ENCODE measurements at places on chromosomes 1 and 21.

- no peak for DNase-seq
Measured at GRCh38 chr1:30322859-30323257, 400.5 kb downstream of the MATN1 start.

GRCh38 chr1:40711465-40712404 lies 20.2 kb downstream of the NFYC start:
- DNase-seq = peak; percentile 68

GRCh38 chr1:234862360-234862943 lies 252.5 kb upstream of the IRF2BP2 start:
- DNase-seq = no peak

DNA sequence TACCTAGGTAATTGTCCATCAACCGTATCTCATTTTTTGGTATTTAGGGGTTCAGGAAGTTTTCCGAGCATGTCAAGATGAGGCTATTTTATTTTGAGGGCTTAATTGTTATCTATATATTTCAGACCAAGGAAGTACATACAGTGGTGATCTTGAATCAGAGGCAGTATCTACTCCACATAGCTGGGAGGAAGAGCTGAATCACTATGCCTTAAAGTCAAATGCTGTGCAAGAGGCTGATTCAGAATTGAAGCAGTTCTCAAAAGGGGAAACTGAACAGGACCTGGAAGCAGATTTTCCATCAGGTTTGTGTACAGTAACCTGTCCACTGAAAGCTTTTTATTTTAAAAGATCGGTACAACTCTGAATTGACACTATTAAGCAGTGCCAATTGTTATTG lies 130.2 kb downstream of the ZMYM4 start:
- no peak for DNase-seq

- no peak for DNase-seq
Measured at GRCh38 chr1:116489231-116489697, 81.6 kb downstream of the CD58 start.

GRCh38 chr1:7510389-7510931 lies 260.6 kb upstream of the VAMP3 start:
- no peak for DNase-seq

DNA sequence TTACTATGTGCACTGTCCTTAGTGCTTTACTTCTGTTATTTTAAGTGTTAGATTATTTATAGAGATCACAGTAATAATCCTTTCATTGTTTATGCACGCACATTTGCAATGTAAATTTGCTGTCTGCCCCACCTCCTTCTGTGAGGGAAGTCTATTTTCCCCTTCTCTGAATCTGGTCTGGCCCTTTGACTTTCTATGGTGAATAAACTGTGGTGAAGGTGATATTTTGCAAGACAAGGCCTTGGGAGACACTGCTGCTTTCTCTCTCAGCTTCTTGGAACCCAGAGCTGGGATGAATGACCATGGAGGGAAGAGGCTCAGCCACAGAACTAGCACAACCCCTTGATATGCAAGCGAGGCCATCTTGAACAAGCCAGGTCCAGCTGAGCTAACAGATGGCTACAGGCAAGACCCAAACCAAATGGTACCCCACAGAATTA lies 156.3 kb downstream of the ST6GALNAC3 start:
- DNase-seq = no peak

- no peak for DNase-seq
Measured at GRCh38 chr1:38486085-38486484, 373.5 kb downstream of the RRAGC start.

- no peak for DNase-seq
Measured at GRCh38 chr21:29017639-29018237, 1.4 kb downstream of the RWDD2B start.

DNA sequence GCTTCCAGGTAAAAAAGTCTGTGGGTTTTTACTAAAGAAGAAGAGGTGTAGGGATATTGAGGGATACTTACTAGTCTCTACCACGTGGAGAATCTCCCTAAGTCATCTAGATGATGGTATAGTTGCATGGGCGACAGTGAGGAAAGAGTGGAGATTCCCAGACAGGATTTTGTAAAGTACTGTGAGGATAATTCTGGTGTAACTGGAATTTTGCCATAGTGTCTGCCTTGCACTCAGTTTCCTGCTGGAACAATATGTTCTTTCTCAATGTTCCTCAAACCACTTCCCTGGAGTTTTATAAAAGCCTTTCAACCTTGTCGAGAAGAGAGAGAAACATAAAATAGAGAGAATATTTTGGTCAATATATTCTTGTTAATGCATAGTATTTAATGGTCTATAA lies 95.1 kb upstream of the WLS start:
- DNase-seq = no peak

DNA sequence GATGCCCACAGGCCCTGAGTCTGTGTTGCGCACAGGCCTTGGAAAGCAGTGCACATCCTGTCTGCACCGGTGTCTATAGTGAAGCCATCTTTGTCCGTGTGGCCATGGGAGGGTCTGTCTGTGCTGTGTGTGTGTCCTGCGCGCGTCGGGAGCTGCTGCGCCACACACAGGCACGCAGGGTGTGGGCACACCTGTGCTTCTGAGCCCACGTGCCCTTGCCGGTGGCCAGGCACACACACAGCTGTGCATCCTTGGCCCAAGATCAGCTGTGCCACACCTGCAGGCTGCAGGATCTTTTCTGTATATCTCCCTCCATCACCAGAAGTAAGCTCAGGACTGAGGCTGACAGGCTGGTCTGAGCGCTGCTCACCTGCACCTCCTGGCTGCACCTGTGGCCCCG lies 3.2 kb upstream of the SAMD11 start:
- DNase-seq = no peak

DNA sequence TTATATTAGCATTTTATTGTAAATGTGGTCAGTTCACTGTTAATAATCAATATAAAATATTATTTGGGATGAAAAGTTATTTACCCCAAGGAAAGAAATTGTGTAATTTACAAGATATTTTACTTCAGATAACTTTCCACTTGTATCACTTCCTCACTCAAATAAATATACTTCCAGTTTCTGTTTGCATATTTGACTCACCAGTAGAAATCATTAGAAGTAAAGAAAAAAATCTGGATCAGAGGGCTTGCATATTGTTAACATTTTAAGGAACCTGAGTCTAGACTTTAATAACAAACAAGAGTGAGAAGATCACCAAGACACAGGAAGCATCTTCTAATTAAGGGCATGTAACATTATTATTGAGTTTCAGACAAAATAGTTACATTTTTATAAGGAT lies 347 bp upstream of the KRTAP20-4 start:
- no peak for DNase-seq

GRCh38 chr1:63772201-63772600 lies 1.6 kb upstream of the ROR1 start:
- no peak for DNase-seq

GRCh38 chr21:33219300-33219699 lies 10.4 kb upstream of the IFNAR2 start:
- DNase-seq = no peak

DNA sequence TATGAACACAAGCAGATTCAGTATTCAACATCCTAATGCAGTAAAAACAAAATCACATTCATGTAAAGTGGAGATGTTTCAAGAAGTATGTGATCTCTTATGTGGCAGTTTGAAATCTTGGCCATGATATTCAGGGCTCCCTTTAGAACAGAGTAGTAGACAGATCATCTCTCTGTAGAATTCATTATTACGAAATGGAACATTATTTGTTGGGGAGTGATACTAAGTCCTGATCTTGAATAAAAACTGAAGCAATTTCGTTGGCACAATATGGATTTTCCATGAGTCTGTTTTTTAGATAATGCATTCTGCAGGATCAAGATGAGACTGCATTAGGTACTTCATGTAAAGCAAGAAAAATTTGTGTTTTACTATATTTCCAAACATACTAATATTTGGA lies 264.4 kb upstream of the NRIP1 start:
- DNase-seq = no peak

DNA sequence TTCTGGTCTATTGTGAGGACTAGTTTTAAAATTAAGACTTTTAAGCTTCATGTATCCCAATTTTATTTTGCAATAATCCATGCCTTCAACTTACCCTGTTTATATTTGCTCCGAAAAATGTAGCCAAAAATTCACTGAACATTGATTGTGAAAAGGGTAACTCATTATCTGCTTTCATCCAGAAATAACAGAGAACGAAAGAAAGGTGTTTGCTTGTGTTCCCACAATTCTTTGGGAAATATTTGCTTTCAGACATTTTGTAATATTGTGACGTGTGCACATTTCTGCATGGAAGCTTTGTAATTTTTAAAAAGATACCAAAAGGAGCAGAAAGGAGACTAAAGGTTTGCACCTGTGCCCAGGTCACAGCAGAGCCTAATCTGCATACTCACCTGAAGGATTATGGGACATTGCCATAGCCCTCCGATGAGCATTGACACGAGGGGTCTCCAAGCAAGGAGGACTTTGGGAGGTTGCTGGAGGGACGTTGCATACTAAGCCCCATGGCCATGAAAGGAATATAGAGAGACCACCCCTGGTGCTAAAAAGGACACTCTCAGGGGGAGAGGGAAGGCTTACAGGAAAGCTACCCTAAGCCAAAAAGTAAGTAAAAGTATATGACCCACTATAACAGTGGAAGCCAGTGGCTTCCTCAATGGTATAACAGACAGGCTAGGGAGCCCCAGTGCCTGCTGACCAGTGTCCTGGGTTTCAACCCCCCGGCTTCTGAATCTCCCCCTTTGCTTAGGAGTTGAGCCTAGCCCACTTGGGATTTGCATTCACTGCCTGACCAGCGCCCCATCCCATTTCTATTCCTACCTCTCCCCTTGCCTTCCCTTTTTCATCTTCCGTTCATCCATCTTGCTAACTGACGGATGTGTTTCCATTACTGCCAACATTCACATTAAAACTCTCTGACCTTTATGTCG lies 148.6 kb upstream of the ZC3H12A start:
- DNase-seq = no peak

- DNase-seq = no peak
Measured at GRCh38 chr21:38351961-38352521, 95.2 kb downstream of the KCNJ15 start.
